NCI-H774 (cell line): ENCODE measurements at places on chromosomes 5 and 9.

GRCh38 chr5:158434749-158435148 is 575.8 kb upstream of the CLINT1 start:
- DNase-seq: no peak

GRCh38 chr9:2718001-2718697 is 839 bp downstream of the KCNV2 start:
- DNase-seq: no peak

GRCh38 chr5:16704945-16705344 is 88.1 kb upstream of the RETREG1 start:
- no peak for DNase-seq

DNA sequence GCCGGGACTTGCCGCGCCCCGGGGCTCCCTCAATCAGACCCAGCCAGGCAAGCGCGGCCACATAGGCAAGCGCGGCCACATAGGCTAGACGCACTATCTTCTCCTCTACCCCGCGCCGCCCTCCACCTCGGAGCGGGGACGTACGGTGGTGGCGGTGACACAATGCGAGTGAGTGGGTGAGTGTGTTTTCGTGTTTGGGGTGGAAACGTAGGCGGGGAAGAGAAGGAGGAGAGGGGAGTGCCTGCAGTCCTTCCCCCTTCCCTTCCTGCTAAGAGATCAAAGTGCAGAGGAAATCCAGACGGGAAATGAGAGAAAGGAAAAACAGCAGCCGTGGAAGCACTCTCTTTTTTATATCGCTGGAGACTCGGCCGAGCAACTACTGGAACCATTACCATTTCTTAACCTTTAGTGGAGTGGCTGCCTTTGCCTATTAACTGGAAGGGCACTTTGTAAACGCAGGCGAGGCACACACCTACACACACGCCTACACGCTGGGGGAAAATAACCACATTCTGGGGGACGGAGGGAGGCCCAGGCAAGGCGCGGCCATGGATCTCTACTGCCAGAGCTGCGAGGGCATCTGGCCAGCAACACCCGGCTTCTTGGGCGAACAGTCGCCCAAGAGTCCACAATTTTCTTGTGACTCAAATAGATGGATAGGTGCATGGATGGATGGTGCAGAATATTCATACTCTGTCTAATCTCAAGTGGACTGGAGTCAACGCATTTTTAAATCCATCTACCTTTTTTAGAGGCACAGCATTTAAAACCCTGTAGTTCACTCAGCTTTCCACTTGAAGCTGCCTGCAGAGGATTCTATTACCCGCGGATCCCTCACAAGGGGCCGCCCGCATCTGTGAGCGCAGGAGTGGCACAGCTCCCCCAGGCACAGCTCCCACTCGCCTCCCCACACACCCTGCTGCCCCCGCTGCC is 2.1 kb downstream of the EDIL3 start:
- peak; percentile 49 for DNase-seq

DNA sequence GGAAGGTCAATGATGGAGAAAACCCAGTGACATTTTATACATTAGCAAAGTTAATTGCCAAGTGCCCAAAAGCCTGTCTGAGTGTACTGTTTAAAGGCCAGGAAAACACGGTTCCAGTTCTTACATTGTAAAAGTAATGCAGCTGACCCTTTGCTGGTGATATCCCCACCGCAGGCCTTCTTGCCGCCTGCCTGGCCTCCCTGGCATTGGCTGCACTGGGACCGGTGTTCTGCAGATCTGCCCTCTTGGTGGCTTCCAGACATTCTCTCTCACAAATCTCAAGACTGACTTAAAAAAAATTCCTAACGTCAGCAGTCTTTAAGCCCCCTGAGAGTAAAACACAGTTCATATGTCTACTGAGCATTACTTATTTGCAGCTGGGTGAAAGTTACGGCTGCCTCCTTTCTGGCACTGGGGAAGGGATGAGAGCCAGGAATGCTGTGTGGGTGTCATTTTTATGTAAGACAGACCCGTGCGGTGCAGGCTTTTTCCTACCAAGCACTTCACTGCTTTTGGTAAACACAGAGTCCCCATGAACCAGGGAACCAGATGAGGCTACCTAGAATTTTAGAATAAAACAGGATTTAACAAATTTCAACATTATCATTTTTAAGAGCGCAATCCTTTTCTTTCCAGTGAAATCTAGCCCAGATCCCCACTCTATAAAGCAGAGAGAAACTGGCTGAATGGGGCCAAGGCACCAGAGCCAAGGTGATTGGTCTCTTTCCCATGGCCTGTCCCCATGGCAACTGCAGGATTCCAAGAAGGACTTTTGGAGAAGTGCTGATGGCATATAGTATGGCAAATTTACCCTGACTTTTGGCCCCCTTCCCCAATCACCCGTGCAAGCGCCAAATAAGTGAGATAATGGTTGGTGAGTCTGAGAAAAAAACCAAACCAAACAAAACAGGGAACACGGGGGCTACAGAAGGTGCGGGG is 80.8 kb downstream of the LMNB1 start:
- DNase-seq: no peak

- DNase-seq: peak; percentile 36
These were observed 364.4 kb downstream of the GADD45G start for GRCh38 chr9:89969156-89969675.

DNA sequence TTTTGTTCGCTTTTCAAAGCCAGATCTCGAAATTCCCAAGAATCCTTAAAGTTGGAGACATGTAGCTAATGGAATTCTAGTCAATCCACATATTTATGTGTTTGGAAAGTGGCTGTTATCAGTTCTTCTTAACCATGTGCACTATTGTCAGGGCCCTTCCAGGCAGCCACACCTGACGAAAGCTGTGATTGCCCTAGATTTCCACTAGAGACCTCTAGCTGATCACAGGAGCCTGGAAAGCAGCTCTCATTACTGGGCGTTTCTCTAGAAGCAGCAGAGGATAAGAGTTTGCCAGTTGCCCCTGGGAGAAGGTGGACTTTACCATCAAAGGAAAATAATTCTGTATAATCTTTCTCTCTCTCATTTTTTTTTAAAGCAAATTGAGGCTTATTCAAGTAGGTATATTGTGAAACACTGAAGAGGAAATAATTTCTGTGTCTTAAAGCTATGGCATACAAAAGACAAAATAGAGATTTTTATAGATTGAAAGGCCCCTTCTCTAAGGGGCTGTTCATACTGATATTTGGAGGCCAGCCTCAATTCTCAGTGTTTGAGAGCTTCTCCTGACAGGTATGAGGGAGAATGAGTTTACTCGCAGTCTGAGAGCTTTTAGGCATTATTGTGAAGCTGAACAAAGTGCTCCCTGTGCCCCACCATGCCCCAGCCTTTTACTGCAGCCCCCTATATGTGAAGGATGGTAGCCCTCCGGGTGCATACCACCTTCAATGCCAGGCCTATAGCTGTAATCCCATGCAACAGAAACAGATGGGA is 405.4 kb upstream of the ACTBL2 start:
- peak; percentile 26 for DNase-seq

DNA sequence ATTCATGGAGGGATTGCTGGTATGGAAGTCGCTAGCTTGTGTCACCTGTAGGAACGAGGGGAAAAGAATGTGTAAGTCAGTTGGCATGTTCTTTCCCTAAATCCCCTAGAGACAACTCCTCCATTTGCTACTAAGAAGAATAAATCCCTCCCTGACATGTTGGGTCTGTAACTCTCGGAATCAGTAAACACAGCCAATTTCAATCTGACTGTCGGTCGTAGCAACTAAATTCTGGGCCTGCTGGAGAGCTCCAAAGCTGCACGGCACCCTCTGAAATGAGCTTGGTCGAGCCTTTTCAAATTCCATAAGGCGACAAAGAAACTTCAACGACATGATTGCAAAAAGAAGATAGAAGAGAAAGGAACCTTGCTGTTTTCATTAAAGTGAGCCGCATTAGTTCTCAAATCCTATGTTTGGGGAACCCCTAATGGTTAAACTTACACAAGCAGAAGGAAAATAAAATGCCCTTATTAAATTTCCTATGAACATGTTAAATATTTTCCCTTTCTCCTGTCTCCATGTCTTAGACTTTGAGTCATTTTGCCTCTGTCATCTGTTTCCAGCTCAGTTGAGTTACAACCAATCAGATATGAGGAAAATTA is 735.8 kb upstream of the WWC1 start:
- no peak for DNase-seq

GRCh38 chr9:78630966-78631365 is 334.0 kb downstream of the PSAT1 start:
- DNase-seq: no peak

DNA sequence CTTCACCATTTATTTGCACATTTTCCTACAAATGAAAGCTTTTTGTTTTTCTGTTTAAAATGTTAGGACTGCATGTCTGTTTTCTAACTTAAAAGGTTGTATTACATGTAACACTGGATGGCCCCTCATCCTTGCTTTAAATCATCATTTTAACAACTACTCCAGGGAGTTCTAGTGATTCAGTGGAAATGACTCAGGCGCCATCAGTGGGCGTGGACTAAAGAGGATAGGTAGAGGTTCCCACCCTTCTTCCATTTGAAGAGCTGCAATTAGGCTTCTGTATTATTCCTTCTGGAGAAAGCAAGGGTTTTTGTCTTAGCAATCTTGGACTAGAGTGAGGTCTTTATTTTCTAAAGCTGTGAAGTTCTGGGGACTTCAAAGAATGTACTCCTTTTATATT is 213.7 kb downstream of the TMEM38B start:
- no peak for DNase-seq

GRCh38 chr5:69231851-69232250 is 2.8 kb upstream of the CDK7 start:
- DNase-seq: no peak

GRCh38 chr9:113313261-113313660 is 10.1 kb upstream of the RNF183 start:
- no peak for DNase-seq

DNA sequence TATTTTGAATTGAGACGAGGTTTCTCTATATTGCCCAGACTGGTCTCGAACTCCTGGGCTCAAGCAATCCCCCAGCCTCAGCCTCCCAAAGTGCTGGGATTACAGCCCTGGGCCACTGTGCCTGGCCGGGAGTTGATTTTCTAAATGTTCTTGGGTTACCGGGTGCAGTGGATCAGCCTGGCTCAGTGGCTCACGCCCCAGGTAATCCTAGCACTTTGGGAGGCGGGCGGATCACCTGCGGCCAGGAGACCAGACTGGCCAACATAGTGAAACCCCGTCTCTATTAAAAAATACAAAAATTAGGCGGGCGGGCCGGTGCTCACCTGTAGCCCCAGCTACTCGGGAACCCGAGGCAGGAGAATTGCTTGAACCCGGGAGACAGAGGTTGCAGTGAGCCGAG is 106.9 kb upstream of the LARP1 start:
- DNase-seq: no peak

GRCh38 chr5:172004824-172005237 is 1.6 kb downstream of the FBXW11 start:
- no peak for DNase-seq

DNA sequence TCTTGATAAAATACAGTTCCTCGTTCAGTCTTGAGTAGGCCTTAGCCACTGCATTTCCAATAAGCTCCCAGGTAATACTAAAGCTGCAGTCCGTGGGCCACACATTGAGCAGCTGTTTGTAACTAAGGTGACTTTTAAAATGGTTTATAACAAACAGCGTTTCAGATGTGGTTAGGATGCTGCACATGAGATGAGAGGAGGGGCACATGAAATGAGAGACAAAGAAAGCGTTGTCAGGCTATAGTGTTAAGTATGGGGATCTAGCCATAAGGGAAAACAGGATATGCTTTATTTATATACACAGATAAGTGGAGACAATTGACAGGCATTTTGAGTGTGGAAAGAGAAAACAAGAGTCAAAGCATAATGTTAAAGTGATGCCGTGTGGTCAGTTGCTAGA is 89.9 kb downstream of the PAM start:
- DNase-seq: no peak

- DNase-seq: no peak
These were observed 447 bp downstream of the UBLCP1 start for GRCh38 chr5:159263569-159263905.

DNA sequence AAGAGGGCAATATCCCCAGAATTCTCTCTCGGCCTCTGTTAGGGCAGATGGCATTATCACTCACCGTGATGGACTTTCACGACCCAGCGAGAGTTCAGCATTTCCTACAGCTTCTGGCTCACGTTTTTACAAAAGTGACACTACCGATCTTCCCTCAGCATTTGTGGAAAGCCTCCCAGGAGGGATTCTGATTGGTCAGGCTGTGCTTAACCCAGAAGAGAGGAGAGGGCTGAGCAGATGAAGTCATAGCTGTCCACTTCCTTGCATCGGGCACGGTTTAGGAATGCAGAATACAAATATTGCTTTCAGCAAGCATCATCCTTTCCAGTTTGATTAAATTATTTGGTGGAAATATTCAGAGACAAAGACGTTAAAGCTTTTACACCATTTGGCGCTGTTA is 277.4 kb upstream of the MSX2 start:
- DNase-seq: no peak

GRCh38 chr5:143119291-143119769 is 284.2 kb downstream of the NR3C1 start:
- no peak for DNase-seq

DNA sequence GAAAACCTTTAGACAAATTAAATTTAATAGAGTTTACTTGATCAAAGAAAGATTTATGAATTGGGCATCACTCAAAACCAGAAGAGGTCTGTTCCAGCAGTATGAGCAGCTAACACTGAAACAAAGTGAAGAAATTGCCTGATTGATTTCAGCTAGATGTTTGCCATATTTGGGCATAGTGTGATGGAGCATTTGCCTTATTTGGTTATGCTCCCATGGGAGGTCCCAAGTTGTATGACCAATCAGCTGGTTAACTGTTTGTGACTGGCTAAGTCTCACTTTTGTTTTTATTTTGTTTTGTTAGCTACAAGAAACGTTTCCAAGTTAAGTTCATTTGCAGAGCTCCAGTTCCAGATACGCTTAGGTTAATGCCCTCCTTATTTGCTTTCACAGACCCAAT is 53.3 kb upstream of the LMNB1 start:
- no peak for DNase-seq

DNA sequence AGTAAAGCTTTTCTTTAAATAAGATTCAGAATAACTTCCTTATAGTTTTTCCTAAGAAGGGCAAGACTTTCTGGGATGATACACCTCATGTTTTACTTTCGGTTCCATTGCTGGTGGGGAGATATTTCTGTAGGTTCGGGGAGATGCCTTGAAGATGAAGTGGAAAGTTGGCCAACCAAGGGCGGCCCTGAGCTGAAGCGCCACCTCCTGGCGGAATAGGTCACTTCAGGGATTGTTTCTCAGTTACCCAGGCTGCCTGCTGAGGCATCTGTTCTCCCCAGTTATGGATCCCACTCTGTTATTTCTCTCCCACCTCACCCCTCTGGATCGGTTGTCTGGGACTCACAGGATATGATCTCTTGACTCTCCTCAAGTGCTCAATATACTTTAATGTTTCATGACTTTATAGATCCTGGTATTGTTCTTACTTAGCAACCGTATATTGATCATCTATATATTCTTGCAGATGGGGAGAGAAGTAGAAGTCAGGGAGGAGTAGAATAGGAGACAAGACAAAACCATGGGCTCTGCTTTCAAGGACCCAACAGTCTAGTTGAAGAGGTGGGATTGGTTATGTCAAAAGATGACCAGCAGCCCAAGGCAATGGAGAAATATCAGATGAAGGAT is 23.4 kb downstream of the MEGF10 start:
- DNase-seq: peak; percentile 28

GRCh38 chr9:18866121-18866831 is 166.7 kb downstream of the SAXO1 start:
- DNase-seq: no peak
